ENCODE measurements at places on chromosomes 4 and X.

GRCh38 chr4:54109241-54110018 lies 9.5 kb downstream of the GSX2 start:
- DNase-seq = no peak

GRCh38 chr4:151912632-151913031 lies 151.8 kb upstream of the GATB start:
- DNase-seq = no peak

DNA sequence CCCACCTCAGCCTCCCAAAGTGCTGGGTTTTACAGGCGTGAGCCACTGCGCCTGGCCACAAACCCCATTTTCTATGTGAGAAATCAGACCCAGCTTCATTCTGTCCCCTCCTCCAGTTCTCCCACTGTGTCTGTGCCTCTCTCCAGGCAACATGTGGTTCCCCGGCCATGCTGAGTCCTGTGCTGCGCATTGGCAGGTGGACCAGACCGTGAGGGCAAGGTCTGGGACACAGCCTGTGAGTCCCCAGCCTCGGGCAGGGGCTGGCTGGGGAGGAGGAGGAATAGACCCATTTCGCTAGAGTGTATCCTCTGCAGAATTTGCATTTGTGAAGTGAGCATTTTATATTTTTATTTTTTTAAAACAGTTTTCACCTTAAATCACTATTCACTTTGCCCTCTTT lies 21.5 kb upstream of the CLDN24 start:
- no peak for DNase-seq

GRCh38 chr4:70700712-70701111 lies 12.4 kb downstream of the UTP3 start:
- no peak for DNase-seq

DNA sequence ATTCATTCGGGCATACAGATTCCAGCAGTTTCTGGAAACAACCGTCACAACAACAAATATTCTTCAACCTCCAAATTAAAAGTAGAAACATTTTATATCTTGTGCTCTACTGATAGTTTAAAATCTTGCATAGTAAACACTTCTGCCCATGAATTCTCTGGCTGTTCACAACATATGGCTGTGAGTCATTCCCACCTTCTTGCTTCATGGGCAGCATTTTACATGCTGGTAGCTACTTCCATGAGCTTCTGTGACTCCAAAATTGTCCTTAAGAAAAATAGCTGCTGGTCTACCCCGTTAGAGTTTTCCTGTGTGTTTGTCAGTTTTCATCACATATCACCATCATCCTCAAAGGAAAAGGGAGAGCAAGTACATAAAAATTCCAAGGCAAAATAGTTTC lies 22.7 kb downstream of the PNPLA4 start:
- DNase-seq = no peak

DNA sequence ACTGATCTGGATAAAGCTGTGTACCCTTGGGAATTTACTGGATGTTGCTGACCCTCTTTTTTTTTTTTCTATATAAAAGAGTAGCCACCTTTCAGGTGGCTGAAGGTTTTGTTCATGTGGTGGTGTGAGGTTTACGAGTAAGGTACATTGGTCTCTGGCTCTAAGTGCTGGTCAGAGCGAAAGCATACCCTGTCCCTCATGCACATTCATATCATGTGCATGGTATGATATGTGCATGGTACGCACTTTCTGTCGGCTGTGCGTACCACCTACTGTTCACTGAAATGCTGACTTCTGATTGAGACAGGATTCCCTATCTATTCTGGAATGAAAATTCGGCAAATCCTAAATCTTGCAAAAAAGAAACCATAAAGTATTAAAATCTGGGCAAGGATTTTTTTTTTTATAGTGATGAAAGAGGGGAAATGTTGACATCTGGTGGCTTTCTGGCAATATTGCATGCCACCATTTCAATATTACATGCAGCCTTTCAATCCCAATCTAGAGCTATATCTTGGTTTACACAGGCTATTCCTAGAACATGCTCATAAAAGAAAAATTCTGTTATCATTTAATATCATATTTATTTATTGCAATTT lies 32.8 kb downstream of the FAM149A start:
- no peak for DNase-seq

DNA sequence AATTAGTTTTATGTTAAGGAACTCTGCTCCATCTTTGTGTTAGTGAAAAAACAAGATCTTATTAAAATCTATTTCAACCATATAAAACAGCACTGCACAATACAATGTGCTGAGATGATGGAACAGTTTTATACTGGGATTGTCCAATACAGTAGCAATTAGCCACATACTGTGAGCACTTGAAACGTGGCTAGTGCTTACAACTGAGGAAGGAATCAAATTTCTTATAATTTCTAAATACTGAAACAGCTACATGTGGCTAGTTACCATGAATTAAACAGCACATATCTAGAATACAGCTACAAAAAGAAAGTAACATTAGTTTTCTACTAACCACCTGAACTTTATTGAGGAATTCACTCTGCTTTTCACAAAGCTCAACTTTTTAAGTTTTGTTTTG lies 14.7 kb downstream of the NFXL1 start:
- DNase-seq = no peak

- no peak for DNase-seq
These were observed 833.6 kb upstream of the AGA start for GRCh38 chr4:178275671-178276360.

DNA sequence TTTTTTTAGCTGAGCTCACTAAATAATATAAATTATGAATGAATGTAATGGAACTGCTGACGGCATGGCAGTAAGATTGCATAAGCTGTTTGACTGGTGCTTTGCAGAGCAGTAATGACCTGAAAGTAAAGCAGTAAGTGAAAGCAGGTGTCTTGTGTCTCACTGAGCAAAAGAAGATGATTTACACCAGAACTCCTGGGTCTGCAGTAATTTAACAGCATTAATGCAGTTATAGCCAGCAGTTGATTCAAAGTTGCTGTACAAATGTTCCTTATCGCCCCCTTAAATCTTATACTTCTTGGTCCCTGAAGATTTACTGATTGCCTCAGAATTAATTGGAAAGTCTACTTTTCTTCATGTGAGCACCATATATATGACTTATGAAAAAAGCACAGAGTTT lies 187.7 kb downstream of the DCTD start:
- no peak for DNase-seq

- DNase-seq = peak; percentile 11
These were observed 23.2 kb downstream of the PRPS2 start for GRCh38 chrX:12814420-12814819.

DNA sequence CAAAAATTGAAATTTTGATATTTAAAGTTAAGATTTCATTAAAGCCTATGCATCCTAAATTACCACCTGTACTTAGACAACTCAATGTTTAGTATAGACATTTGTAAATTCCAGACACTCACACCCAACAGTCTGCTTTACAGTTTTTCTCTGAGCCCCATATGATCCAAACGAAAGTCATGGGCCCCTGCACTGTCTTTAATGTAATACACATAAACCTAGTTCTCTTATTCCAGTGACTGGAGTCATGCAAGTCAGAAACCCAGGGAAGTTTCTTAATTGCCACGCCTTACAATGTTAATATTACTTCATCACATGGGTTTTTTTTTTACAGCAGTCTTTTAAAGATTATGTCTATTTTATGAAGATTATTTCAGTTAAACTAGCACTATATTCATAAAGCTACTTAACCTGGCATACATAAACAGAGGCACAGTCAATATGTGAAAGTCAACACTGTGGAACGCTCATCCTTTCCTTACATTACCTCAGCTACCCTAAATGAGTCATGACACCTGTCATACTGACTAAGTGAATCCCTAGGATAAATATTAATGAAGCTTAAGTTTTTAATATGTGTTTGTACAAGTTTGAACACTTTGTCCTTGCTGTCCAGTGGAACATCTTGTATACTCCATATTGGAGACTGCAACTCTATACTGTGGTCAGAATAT lies 67.7 kb upstream of the H2AZ1 start:
- DNase-seq = no peak

- DNase-seq = no peak
These were observed 217.5 kb downstream of the VEGFC start for GRCh38 chr4:176575141-176575730.

GRCh38 chrX:109889289-109890006 lies 113.5 kb upstream of the TMEM164 start:
- DNase-seq = no peak

DNA sequence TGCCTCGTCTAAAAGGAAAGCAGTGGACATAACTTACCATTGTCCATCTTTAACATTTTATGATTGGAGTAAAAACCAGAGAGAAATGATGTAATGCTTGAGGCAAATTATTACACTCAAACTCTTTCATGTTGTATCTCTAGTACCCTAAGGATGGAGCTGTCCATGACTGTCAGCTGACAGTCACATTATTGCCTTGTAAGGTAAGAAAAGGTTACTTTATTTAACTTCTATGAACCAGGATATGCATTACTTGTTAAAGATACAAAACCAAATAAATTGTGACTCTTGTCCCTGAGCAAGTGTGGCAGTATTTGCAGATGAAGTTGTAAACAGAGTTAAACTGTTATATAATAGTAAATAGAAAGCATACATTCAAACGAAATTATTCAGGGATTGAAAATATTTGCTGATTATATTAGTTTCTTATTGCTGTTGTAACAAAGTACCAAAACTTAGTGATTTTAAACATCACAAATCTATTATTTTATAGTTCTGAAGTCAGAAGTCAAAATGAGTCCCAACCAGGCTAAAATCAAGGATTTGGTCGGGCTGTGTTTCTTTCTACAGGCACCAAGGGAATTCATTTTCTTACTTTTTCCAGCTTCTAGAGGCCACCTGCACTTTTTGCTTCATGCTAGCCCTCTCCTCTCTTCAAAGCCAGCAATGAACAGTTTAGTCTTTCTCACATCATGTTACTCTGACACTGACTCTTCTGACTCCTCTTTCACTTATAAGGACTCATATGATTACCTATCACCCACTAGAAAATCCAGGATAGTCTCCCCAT lies 113.8 kb downstream of the CEP44 start:
- no peak for DNase-seq

DNA sequence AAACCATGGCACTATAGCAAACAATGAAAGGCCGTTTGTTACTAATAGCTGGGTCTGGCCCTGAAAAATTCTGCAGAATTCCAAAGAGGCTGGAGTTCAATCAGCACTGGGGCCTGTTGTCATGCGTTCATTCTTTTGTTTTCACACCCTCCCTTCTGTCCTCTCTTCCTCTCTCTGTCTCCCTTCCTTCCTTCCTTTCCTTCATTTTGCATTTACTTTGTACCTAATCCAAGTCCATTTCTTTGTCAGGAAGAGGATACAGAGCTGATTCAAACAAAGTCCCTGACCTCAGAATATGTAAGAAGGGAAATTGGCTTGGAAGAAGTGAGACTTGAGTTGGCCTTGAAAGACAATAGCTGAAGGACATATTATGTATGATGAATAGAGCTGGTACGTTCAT lies 119.6 kb upstream of the LDB2 start:
- DNase-seq = no peak
